Stomach (tissue), 19 donors: ENCODE measurements at places on chromosomes 1 and 21. TPM values are rescaled to one million over a fixed set of nuclear protein-coding genes. Genes with fewer than 3 reads are reported as not detected.

Gene DCST2
- total RNA-seq = not detected

DNA sequence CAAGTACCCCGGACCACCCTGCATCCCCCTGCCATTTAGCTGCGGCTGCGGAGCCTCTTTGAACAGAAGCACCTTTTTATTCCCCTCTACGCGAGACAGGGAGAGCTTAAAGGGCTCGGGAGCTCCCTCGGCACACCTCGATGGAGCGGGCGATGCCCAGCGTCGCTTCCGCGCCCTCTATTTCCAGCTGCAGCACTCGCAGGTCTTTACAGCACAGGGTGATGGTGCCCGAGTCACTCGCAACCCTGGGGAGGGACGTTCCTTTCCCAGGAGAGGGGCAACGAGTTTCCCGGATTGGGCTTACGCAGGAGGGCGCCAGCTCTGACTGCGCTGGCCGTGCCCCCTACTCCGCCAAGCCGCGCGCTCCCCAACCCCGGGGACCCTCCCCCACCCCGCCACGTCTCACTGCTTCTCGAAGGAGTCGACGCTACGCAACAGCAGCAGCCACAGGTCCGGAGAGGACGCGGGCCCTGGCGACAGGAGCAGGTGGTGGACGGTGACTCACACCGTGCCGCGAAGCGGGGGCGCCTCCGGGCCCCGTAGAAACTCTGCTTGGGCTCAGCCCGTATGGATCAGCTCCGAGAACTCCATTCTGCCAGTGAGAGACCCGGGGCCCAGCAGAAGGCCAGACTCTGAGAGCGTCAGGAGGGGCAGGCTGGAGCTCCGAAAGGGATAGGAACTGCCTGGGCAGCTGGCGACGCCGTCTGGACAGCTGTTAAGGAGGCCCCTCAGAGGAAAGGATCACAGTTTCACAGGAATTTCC, 5.8 kb upstream of the FAM167B start:
- peaks cover 36% of the 10 kb centered on the region for H3K4me1 ChIP-seq
- no peaks in the 10 kb centered on the region for H3K36me3 ChIP-seq
- peak overlapping the region; percentile 86 for H3K27ac ChIP-seq
- peak overlapping the region; percentile 60 for H3K4me3 ChIP-seq

DNA sequence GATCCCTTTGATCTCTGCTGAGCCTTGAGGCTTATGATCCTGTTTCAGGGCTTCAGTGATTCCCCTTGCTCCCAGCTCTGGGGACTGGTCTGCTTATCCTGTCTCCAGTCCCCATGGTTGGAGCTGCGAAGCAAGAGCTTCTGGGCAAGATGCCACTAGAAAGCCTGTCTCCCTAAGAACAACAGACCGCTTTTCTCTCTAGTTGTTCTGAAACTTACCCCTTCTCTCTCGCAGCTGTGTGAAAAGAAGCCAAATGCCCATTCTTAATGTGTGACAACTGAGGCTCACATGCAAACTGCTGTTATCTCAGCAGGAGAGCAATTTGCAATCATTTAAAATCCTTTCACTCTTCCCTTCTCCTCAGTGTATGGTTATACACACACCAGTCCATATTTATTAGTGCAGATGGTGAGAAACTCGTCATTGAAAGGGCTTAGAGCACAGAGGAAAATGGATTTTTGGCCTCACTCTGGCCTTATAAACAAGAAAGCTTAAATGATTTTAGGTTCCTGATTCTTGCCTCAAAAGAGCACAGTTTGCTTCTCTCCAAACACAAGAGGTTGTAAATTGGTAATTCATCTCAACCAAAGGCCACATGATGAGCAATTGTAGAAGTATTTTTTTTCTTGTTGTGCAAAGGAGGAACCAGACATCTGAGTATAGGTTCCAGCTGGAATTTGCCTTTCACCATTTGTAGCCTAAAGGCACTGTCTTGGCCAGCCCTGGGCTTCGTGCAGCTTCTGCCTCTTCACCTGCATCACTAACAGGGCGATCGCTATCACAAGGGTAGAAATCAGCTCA, 179.2 kb upstream of the LMO4 start:
- H3K36me3 ChIP-seq = no peaks in the 10 kb centered on the region
- no peaks in the 10 kb centered on the region for H3K27me3 ChIP-seq
- H3K27ac ChIP-seq = peak overlapping the region; percentile 43
- H3K4me3 ChIP-seq = no peak overlapping the region

- H3K4me1 ChIP-seq = peaks cover 17% of the 10 kb centered on the region
- peak overlapping the region; percentile 96 for H3K4me3 ChIP-seq
- H3K27ac ChIP-seq = no peak overlapping the region
- peaks cover 16% of the 10 kb centered on the region for H3K36me3 ChIP-seq
- H3K27me3 ChIP-seq = no peaks in the 10 kb centered on the region
Observed at GRCh38 chr1:93081716-93082115, 2.6 kb downstream of the MTF2 start.

DNA sequence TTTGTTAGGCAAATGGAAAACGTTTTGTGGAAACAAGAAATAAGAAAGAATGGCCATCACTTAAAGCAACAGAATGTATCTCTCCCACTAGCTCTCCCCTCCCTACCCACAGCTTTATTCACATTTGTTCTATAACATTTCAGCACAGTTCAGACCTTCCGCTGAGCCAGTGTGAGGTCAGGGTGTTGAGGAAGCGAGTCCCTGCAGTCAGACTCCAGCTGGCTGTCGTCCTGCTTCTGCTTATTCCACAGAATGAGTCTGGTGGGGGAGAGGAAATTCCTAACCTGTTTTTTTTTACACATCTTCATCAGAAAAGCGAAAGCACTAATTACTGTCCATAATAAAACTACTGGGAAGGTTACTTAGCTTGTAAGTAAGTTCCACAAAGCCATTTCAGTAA, 39.0 kb downstream of the MRPL39 start:
- H3K36me3 ChIP-seq = no peaks in the 10 kb centered on the region
- H3K27ac ChIP-seq = no peak overlapping the region
- no peaks in the 10 kb centered on the region for H3K27me3 ChIP-seq
- H3K4me1 ChIP-seq = no peaks in the 10 kb centered on the region
- peak; percentile 79 for DNase-seq

DNA sequence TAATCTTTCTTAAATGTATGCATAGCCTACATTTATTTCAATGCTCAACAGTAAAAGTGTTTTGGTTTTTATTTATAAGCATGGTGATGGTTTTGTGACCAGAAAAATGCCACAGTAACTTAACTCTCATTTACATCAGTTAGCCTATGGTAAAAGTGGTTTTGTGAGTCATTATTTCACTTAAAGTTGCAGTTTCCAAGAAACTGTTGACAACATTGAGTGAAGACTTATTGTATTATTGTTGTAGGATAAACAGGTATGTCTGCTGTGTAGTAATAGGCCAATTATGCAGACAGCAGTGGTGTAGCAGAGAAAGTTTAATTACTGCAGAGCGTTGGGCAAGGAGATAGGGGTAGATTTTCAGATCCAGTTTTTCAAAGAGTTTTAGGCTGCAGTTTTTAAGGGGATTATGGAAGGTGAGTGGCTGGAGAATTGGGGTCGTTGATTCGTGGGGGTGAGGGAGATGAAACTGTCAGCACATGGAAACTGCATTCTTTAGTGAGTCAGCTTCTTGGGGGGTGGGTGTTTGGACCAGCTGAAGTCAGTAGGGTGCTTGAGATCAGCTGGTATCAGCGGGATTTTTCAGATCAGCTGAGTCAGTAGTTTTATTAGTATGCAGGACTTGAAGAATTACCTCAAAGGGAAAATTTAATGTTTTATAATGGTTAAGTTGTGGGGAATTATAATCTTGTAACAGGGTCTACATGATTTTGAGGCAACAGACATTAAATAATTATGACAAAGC, 168.7 kb upstream of the FMN2 start:
- H3K27me3 ChIP-seq = no peaks in the 10 kb centered on the region
- DNase-seq = no peak
- H3K4me3 ChIP-seq = no peak overlapping the region
- H3K36me3 ChIP-seq = no peaks in the 10 kb centered on the region
- H3K27ac ChIP-seq = no peak overlapping the region

- H3K27me3 ChIP-seq = no peaks in the 10 kb centered on the region
- H3K36me3 ChIP-seq = no peaks in the 10 kb centered on the region
- H3K4me1 ChIP-seq = peaks cover 54% of the 10 kb centered on the region
- DNase-seq = peak; percentile 65
- no peak overlapping the region for H3K4me3 ChIP-seq
Observed at GRCh38 chr1:67723620-67724019, 38.6 kb downstream of the GADD45A start.

- H3K27me3 ChIP-seq = no peaks in the 10 kb centered on the region
- peaks cover 10% of the 10 kb centered on the region for H3K4me1 ChIP-seq
- H3K36me3 ChIP-seq = no peaks in the 10 kb centered on the region
- no peak overlapping the region for H3K4me3 ChIP-seq
- DNase-seq = no peak
- H3K27ac ChIP-seq = peak overlapping the region; percentile 25
Observed at GRCh38 chr1:61157468-61157987, 75.2 kb downstream of the NFIA start.

DNA sequence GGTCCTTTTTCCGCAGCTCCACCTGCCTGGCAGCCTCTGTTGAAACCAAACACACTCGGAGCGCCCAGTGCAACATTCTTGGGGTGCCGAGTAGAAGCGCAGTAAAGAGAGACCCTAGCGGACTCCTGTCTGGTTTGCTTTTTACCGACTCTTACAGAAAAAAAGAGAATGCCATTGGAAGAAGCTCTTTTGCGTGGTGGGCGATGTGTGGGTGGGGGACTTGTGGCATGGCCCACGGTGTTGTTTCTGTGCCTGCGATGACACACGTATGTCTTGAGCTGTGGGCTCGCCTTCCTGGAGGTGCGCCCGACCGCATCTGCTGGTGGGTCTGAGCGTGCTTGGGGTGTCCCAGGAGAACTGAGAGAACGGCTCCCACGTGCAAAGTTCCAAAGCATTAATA, 7.3 kb upstream of the BARHL2 start:
- no peaks in the 10 kb centered on the region for H3K36me3 ChIP-seq
- H3K27ac ChIP-seq = no peak overlapping the region
- no peak overlapping the region for H3K4me3 ChIP-seq

Gene MEGF6
- 57.2 TPM for total RNA-seq

GRCh38 chr21:45033791-45034555, 40.4 kb upstream of the ADARB1 start:
- H3K27me3 ChIP-seq = no peaks in the 10 kb centered on the region
- H3K4me3 ChIP-seq = no peak overlapping the region
- H3K36me3 ChIP-seq = no peaks in the 10 kb centered on the region
- H3K4me1 ChIP-seq = peaks cover 38% of the 10 kb centered on the region
- peak; percentile 47 for DNase-seq

DNA sequence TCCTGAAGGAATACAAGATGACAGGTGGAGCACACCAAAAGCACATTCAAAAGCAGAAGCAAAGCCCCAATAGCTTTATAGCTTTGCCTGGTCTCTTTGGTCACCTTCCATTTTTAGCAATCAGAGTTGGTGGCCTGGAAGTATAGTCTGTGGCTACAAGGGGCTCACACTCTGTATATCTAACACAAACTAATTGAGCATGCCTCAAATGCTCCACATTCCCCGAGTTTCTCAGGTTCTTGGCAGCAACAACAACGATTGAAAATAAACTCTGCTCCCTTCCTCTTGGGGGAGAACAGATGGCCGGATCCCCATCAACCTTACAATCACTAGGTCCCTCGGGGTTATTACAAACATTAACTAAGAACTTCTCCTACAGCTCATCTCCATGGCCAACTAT, 24.9 kb upstream of the TADA1 start:
- no peak overlapping the region for H3K4me3 ChIP-seq
- H3K27me3 ChIP-seq = no peaks in the 10 kb centered on the region
- no peak for DNase-seq
- H3K36me3 ChIP-seq = no peaks in the 10 kb centered on the region
- no peaks in the 10 kb centered on the region for H3K4me1 ChIP-seq

DNA sequence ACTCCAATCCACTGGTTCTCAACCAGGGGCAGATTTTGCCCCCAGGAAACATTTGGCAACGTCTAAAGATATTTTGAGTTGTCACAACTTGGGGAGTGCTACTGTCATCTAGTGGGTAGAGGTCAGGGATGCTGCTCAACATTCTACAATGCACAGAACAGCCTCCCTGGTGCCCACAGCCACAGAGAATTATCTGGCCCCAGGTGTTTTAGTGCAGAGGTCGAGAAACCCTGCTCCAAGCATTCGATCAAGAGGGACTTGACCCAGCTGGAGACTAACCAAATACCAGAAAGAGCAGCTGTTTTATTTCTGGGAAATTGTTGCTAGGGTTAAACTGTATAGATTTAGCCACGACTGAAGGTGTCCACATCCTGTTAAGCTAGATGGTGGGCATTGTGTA, 19.2 kb downstream of the CD247 start:
- H3K27ac ChIP-seq = no peak overlapping the region
- peaks cover 14% of the 10 kb centered on the region for H3K27me3 ChIP-seq
- no peak overlapping the region for H3K4me3 ChIP-seq
- H3K36me3 ChIP-seq = no peaks in the 10 kb centered on the region

DNA sequence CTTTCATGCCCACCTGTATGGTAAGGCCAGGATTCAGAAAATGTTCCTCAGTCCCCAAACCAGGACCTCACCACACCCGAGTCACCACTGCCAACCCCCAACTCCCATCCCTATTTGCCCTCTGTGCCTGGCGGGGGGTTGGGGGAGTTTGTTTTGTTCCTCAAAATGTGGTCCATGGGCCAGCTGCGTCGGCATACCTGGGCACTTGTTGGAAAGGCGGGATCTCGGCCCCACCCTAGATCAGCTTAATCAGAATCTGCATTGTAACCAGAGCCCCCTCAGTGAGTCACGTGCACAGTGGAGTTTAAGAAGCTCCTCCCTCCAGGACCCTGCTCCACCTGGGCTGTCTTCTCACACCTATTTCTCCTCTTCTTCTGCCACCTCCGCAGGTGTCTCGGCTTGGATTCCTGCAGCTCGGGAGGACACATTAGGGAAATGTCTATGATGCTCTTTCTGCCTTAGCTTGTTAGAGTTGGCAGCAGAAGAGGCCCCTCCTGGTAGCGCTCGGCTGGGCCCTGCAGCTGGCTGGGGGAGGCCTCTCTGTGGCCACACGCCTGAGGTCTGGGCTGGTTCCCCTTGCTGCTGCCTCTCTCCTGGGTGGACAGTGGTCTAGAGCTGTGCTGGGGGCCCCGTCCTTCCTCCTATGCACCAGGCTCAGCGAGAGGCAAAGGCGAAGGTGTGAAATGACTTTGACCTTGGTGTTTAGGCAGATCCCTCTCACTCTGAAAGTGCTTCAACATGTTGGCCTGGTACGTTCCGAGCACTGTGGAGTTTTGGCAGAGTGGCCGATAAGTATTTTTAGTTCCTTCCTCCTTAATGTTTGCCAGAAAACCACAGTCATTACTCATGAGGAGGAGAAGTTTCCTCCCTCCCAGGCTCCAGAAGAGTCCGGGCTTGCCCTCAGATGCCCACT, 41.8 kb upstream of the CAMTA1 start:
- peak; percentile 58 for DNase-seq
- no peaks in the 10 kb centered on the region for H3K27me3 ChIP-seq
- H3K4me3 ChIP-seq = no peak overlapping the region

- H3K27me3 ChIP-seq = no peaks in the 10 kb centered on the region
- peak; percentile 37 for DNase-seq
- peaks cover 32% of the 10 kb centered on the region for H3K4me1 ChIP-seq
- H3K27ac ChIP-seq = peak overlapping the region; percentile 28
- no peaks in the 10 kb centered on the region for H3K36me3 ChIP-seq
- no peak overlapping the region for H3K4me3 ChIP-seq
Observed at GRCh38 chr21:38491536-38491935, 6.7 kb downstream of the ERG start.
